BJ (cell line): ENCODE measurements at places on chromosomes 3 and 15. TPM values are rescaled to one million over a fixed set of nuclear protein-coding genes. Genes with fewer than 3 reads are reported as not detected.

- DNase-seq, result no peak
These were observed 401.4 kb downstream of the TBL1XR1 start for GRCh38 chr3:176795891-176796290.

- no peak for DNase-seq
These were observed 56.9 kb downstream of the CYP19A1 start for GRCh38 chr15:51281368-51281967.

CHRNB4 gene
- not detected in 2 replicates for polyA plus RNA-seq

- DNase-seq, result no peak
These were observed 14.6 kb downstream of the HEMK1 start for GRCh38 chr3:50583897-50584296.
